Amniotic stem cell (primary cell): ENCODE measurements at places on chromosomes 7 and 10.

DNA sequence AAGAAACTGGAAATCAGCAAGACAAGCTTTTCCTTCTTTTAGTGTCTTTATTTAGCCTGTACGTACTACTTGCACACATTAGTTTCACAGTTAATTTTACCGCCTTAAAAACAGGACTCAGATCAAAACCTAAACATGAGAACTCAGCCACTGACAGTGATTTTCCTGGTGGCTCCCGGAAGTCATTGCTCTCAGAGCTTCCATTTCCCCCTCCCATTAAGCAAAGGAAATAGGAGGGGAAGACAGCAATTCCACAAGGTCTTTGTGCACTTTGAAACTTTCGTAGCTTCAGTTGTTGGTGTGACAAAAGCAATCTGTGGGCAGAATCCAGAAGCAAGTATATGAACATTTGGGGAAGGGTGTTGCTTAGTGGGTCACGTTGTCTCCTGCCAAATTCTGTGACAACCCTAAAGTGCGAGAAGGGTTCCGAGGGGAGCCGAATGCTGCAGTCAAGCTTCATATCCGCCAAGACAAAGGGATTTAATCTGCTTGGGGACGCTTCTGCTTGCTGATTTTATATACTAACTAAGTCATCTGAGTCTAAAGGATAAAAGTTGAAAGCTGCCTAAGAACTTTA, 30.4 kb downstream of the FAM53B start:
- no peak for DNase-seq

GRCh38 chr7:133207687-133208086, 45.2 kb upstream of the EXOC4 start:
- no peak for DNase-seq

GRCh38 chr10:22712211-22712955, 2.0 kb downstream of the PIP4K2A start:
- DNase-seq = no peak

DNA sequence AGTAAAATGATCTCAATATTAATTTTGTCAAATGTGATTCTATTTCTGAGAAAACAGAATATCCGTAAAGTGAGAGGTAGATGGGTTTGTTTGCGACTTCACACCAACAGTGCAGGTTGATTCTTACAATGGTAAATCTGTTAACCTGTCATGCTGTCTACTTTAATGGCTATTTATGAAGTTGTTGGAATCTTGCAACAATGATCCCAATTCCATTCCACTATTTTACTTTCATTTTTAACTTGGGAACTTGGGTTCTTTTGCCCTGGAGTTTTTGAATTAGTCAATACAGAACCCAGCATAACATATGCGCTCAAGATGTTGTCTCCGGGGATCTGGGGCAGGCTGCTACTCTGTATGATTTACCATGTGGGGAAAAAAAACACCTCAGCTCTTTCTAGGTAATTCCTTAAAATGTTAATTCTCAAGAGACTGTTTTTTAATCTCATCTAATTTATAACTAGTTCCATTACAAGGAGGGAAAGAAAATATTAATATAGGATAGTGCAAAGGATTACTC, 1.2 kb downstream of the LGI1 start:
- no peak for DNase-seq

DNA sequence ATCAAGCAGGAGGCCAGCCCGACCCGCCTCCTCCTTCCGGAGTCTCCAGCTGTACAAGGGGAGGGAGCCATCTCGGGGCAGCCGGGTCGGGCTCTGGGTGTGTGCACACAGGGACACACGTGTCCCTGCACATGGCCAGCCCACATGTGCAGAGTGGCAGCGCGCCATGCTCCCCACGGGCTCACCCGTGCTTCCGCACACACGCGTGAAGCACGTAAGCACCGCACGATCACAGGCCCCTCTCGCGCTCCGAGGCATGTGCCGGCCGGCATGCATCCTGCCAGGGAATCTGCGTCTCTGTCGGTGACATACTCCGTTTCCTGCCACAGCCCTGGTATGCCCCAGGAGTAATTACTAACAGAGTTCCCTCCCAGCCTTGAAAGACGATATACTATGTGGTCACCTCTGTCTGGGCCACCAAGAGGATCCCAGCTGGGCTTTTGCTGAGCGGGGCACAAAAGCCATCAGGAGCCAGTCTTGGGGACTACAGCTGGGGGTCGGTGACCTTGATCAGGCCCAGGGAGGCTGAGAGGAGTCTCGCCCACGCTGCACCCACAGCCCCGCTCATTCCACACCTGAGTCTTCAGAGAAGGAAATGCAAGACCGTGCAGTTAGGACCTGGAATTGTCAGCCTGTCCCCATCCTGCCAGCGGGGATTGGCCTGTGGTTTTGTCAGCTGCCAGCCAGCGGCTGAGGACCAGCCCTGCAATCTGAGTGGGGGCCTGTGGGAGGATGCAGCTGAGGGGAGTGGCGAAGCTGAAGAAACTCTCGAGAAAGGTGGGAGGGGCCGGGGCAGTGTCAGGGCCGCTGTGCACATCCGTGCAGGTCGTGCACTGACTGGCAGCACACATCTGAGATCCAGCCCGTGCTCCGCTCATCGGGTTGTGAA, 11.0 kb upstream of the LFNG start:
- no peak for DNase-seq

DNA sequence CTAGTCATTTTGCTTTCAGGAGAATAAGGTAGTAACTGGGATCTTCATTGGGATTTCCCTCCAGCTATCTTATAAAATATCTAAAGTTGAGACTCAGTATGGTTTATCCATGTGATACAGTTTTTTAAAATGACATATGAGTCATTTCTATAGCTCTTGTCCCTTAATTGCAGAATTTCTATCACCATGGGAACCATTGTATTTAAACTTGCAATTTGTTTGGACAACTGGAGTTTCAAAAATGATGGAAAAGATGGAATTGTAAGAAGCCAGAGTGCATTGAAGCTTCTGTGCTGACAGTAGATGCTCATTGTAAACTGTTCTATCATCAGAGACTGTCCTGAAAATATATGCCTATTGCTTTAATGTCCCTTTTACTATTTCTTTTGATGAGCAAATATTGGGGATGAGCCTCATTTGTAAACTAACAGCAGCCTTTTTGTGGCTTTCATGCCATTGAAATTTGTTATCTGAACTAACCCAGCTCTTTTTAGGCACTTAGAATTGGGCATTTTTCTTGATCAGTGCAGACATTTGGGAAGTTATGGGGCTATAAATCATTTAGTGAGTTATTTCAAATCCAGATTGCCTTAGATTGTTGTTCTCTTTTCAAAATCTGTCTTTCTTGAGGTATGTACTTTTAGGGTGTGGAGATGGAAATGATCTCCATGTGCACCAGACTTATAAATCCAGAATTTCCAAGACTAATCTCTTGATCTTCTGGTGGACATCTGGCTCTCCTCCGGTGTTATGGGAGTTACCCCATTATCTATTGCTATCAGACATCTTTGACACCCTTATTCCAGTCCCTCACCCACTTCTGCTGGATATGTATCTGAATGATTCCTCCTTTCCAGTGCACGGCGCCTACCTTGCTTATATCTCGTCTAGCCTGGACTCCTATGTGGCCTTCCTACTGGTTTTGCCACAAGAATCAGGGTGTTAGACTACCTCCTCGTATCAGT, 159.0 kb downstream of the SND1 start:
- DNase-seq = no peak

GRCh38 chr10:24723386-24723787, 300 bp downstream of the ARHGAP21 start:
- no peak for DNase-seq

DNA sequence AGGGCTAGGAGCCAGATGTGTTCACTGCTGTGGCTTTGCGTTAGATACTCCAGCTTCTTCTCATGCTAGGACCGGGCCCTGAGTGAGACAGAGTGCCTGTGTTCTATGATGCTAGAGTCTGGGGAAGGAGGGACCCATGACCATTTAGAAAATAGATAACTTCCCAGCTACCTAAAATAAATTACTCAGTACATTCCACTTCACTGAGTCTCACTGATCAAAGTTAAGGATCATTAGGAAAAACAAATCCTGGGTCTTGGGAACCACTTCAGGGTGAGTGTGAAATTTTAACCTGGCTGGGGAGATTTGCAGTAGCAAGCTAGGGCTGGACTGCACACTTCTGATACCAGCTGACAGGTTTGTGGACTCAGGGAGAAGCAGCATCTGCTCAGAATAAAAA, 138.1 kb downstream of the EMX2 start:
- DNase-seq = no peak

DNA sequence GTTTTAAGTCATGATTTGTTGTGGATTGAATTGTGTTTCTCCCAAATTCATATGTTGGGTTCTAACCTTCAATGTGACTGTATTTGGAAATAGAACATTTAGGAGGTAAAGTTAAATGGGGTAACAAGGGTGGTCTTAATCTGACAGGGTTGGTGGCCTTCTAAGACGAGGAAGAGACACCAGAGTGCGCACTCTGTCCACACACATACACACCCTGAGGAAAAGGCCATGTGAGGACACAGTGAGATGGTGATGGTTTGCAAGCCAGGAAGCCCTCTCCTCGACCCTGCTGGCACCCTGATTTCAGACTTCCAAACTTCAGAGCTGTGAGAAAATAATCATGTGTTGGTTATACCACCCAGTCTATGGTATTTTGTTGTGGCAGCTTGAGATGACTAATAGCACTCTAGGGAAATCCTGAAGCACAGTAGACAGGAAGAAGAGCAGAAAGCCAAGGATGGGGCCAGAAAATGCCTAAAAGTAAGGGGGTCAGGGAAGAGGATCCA, 28.0 kb upstream of the SEM1 start:
- no peak for DNase-seq

DNA sequence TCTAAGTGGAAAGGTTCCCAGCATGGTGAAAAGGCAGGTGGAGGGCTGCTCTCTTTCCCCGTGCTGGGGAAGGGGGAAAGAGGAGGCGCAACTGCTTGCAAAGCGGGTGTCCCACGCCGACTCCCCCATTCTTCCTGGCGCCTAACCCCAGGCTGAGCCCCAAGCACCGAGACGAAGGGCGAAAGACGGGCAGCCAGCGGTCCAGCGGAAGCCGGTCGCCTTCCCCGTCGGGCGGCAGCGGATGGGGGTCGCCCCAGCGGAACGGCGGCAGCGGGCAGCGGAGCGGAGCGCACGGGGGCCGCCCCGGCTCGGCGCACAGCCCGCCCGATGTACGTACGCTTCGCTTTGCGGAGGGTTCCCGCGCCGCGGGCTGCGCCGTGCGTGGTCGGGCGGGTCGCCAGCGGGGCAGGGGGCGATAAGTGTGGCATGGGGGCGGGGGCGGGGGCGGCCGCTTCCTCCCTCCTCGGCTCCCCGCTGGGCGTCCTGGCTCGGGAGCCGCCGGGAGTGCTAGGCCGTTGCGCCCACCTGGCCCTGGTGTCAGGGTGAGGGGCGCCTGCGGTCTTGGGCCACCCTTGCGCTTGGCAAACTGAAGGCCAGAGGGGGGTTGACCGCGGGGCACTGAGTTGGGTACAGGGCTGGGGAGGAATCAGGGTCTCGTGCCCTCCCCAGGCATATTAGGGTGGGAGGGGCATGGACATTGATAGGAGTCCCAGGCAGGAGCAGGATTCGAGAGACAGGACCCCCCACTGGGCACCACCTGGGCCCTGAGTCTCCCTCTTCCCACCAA, 35.2 kb upstream of the HSPB1 start:
- no peak for DNase-seq

- no peak for DNase-seq
Measured at GRCh38 chr10:50809596-50809995, 69.9 kb downstream of the ASAH2B start.

GRCh38 chr7:74579800-74580685, 77.5 kb upstream of the GTF2I start:
- peak; percentile 2 for DNase-seq

DNA sequence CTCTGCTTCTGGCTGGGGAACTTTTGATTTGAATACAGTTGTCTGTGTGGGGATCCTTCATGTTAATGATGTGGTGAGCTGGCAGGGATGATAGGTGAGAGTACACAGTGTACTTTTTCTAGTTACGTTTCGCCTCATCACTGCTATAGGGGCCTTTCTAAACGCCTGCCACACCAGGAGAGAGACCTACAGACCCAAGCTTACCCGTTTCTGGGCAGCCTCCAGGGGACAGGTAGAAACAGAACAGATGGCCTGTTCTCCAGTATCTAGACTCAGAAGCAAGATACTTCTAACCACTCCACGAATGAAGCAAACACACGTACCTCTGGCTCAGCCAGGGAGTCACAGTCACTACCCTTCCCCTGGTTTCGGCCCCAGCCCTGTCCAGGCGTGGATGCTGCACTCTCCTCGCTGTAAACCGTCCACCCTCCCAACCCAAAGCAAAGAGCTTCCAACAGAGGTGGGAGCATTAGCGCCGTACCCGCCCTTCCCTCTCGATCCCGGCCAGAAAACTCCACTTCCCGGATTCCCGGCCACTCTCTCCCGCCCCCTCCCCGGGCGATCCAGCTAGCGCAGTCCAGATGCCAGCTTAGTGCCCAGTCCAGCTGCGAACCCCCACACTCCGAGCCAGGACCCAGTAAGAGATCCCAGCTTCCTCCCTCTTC, 1.2 kb downstream of the CCDC6 start:
- DNase-seq = no peak

GRCh38 chr7:3332308-3332707, 31.3 kb downstream of the SDK1 start:
- no peak for DNase-seq

GRCh38 chr10:124943301-124944092, 1.6 kb downstream of the ZRANB1 start:
- DNase-seq = no peak

DNA sequence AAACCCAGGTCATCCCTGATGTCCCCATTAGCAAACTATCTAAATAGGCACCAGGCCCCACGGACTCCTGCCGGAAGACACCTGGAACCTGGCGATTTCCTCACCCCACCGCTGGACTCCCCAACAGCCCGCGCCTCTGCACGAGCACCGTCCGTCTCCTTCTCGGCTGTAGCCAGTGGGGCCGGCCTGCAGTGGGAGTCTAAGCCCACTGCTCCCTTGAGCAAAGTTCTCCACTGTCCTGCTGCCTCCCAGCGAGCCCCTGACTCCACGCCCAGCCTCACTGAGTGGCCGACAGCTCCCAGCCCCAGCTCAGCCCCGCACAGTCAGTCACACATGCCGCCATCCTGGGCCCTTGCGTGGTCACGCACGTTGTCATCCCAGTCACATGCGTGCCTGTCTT, 211.3 kb upstream of the PPP2R2D start:
- DNase-seq = no peak

- DNase-seq = no peak
Measured at GRCh38 chr10:75648854-75649253, 217.4 kb downstream of the LRMDA start.

GRCh38 chr10:71383972-71384687, 12.6 kb upstream of the CDH23 start:
- no peak for DNase-seq

DNA sequence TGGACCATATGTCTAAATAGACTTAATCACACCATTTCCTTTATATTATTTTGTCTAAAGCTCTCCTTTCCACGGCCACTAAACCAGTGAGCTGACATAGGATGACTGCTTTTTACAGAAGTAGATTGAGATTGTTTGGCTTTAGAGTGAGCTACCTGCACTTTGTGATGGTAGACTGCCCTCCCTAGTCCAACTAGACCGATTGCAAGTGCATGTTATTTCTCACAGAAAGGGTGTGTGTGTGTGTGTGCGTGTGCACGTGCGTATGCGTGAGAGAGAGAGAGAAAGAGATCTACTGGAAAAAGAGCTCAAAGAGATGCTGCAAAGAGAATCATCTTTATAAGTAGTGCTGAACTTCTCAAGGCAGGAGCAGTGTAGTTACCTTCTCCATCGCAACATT, 60.7 kb downstream of the VCL start:
- no peak for DNase-seq
